ENCODE measurements at places on chromosomes 16 and 17.

- DNase-seq = no peak
Observed at GRCh38 chr16:70682239-70683145, 3.4 kb downstream of the MTSS2 start.

DNA sequence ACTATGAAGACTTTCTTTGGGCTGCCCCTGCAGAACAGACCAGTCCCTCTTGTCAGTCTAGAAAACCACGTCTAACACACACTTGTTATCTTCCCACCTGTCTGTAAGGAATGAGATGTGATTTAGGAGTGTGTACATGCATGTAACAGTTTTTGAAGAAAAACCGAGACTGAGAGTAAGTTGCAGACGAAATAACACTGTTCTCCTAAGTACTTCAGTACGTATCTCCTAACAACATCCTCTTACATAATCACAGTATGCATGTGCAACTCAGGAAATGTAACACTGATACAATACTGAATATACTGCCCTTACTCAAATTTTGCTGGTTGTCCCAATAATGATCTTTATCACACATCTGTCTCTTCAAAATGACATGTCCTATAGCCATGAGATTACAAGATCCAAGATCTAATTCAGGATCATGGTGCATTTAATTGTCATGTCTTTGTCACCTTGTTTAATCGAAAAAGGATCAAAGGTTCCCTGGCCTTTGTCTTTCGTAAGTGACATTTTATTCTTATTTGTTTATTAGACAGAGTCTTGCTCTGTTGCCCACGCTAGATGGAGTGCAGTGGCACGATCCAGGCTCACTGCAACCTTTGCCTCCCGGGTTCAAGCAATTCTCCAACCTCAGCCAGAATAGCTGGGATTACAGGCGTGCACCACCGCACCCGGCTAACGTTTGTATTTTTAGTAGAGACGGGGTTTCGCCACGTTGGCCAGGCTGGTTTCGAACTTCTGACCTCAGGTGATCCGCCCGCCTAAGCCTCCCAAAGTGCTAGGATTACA lies 25.6 kb downstream of the CREBBP start:
- no peak for DNase-seq

DNA sequence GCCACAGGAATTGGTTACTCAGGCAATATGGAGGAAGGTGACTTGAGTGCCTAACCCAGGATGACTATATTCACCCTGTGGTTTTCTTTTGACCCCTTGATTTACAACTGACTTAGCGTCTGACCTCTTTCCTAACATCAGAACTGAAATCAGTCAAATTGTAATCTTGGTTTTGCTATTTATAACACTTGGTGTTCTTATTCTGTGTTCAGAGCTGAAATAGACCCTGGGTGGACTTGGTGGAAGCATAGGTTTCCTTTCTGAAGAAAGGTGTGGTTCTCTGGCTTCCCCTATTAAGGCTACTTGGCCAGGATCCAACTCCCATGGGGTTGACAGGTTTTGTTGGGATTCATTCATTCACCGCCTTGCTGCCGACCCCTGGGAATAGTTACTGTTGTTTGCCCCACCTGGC lies 80.8 kb downstream of the CLEC16A start:
- no peak for DNase-seq

DNA sequence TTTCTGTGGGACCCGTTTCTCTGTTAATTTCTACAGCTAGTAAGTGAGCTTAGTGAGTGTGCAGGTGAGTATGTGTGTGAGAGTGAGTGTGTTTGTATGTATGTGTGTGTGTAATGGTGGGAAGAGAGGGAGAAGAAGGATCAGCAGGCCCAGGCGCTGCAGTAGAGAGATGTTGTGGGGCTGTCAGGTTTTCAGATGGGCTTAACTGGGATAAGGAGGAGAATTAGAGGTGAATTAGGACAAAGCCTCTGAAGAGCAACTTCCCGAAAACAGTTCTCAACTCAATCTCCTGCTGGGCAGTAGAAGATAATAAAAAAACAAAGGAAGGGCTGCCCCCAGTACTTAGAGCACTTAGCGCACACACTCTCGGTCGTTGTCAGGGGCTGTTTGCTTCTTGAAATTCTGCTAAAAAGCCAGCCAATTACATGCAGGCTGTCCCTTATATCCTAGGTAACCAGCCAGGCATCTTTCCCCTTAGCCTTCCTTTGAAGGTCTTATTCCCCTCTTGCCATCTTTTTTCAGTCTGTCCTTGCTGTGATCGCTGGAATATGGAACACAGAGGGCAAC lies 63.4 kb downstream of the CLEC16A start:
- no peak for DNase-seq

GRCh38 chr17:30332057-30332542 lies 1.8 kb downstream of the TMIGD1 start:
- peak; percentile 31 for DNase-seq

- DNase-seq = no peak
Observed at GRCh38 chr16:55828680-55829079, 4.2 kb downstream of the CES1 start.

- peak; percentile 88 for DNase-seq
Observed at GRCh38 chr16:31179747-31180459, at the start of gene FUS. FUS (plus strand) TSS chr16:31180139; CDS start chr16:31180215, 76 bp downstream.

DNA sequence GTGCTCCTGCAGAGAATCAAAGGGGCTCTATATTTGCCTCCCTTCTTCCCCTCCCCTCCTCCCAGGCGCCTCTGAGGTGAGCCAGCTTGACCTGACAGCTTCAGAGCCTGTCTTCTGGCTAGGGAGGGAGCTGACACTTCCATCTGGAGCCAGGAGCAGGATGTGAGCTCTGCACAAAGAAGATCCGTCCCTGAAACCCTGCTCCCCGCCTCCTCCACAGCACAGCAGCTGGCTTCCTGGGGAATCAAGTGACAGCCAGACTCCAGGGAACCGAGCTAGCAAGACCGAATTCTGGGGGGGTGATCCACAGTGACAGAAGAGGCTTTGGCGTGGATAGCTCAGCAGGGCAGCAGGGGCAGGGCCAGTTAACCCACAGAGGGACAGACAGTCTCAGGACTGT lies 37.2 kb downstream of the CCDC182 start:
- DNase-seq = no peak

GRCh38 chr17:56434610-56435009 lies 158.9 kb upstream of the NOG start:
- no peak for DNase-seq

DNA sequence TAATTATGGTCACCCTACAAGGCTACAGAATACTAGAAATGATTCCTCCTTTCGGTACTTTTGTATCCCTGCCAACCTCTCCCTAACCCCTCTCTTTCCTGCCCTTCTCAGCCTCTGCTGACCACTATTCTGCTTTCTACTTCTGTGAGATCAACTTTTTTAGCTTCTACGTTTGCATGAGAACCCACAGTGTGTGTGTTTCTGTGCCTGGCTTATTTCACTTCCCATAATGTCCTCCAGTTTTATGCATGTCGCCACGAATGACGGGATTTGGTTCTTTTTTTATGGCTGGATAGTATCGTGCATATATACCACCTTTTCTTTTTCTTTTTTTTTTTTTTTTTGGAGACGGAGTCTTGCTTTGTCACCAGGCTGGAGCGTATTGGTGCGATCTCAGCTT lies 92.1 kb downstream of the RAP1GAP2 start:
- DNase-seq = no peak
